H54 (cell line): ENCODE measurements at places on chromosomes 1 and 21.
A peak's percentile ranks its signal among the peaks of the same experiment; 100 is the strongest.

- DNase-seq: no peak
These were observed 35.3 kb downstream of the L1TD1 start for GRCh38 chr1:62229932-62230331.

- DNase-seq: no peak
These were observed 18.1 kb upstream of the EPS8L3 start for GRCh38 chr1:109781806-109782205.

DNA sequence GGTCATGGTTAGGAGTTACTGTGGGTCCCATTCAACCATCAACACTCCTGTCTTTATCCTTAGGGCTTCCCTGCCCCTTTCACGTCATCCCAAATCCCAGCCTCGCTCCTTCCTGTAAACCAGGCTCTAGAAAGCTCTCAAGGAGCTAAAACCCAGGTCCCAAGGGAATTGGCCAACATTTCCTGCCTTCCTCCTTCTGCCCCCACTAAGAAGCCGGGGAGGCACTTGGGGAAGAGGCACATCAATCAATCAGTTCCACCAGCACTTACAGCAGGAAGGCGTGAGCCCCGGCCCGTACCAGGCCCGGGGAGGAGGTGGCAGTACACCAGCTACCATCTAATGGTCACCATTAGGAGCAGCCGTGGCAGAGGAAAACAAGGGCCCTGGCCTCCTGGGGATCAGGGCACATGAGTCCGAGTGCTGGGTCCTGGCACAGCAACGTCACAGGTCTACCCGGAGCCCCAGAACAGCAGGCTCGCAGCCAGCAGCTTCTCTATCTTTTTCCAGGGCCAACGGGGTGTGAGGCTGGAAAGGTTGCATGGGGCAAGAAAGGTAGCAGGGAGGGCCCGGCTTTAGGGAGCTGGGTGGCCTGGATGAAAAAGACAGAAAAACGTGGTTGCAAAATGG lies 108.6 kb downstream of the CASZ1 start:
- no peak for DNase-seq

- no peak for DNase-seq
These were observed 50.7 kb upstream of the TRAPPC10 start for GRCh38 chr21:43961382-43961909.

- no peak for DNase-seq
These were observed 233.0 kb downstream of the RWDD3 start for GRCh38 chr1:95467036-95467435.

DNA sequence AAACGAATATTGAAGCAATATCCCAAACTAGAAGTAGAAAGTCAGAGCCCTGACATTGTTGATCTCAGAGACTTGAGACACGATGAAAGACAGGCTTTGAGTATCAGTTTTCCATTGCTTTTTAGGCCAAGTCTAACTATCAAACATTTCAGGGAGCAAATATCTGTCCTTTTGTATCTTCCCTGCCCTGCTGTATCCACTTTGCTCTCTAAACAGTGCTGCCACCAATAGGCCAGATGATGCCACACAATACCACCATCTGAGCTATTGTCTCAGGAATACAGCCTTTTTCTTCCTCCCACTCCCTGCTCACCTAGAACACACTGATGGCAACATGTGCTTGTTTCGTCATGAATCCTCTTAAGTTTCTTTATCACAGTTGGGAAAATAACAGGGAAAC lies 62.6 kb upstream of the SPAG17 start:
- peak; percentile 4 for DNase-seq

DNA sequence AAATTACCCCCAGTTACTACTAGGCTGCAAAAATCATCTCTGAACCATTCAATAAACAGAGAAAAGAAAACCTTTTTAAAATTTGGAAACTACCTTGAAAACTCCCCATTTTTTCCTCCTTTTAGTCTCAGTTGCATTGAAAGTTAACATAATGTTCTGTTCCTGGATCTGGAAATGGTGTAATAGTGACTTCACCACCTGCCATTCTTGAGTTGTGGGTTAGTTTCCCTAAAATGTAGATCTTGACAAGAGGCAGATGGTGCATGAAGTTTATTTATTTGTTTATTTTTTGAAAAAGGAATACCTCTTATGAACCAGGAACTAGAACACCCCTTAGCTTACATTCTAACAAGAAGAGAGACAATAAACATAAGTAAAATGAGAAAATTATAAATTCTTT lies 72.8 kb downstream of the ATF6 start:
- no peak for DNase-seq

DNA sequence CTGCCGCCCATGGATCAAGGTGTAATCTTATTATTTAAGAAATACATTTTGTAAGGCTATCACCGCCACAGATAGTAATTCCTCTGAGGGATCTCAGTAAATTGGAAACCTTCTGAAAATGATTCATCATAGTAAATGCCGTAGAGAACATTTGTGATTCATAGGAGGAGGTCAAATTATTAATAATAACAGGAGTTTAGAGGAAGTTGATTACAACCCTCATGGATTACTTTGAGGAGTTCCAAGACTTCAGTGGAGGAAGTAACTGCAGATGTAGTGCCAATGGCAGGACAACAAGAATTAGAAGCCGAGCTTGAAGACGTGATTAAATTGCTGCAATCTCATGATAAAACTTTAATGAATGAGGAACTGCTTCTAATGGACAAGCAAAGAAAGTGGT lies 280.1 kb downstream of the PTPRC start:
- no peak for DNase-seq

GRCh38 chr1:173553312-173553711 lies 49.6 kb downstream of the SLC9C2 start:
- DNase-seq: no peak

DNA sequence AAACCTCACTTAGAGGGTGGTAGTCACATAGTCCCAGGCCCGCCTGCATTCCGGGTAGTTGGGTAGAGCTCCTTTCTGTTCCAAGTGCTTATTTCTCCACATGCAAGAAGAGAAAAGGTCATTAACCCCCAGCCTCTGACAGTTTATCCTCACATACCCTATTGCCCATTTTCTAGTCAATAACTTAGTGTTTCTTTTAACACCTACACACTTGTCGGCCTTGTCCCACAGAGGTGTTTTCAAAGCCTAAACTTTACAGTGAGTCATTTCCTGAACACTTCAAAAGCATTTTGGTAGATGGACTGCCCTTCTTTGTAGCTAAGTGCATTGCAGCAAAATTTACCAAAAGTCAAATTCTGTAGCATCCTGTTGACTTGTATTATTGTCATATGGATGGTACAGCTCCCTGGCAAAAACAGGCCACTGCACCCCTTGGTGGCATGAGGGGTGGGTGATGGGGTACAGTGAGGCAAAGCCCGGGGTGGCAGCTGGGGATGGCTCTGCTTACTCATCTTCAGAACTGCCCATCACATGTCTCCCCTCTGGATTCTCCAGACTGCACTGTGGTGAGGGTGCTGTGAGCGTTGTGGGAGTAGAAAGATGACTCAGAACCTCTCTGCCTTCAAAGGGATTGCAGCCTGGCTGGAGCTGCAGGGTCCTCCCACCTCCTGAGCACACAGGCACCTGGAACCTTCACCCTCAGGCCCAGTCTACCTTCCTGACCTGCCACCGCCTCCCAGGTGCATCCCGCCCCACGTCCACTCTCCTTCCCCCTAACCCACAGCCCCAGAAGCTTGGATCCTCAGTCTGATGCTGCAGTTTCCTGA lies 45.8 kb upstream of the DMRTB1 start:
- DNase-seq: peak; percentile 87

DNA sequence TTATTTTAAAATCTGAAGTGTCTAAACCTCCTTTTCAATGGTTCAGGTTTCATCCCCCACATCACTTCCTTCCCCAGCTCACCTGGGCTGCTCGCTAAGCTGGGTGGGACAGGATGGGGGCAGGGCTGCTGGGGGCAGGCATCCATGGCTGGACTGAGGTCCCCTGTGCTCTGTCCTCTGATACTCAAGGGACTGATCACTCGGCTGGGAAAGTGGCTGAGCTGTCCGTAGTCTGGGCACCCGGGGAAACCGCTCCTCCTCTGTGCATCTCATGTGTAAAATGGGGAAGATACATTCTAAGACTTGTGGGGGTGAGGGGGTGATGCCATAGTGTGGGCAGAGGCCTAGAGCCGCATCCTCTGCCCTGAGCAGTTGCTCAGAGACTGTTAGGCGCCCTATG lies 411.2 kb downstream of the MATN1 start:
- no peak for DNase-seq

GRCh38 chr1:162367073-162367472 lies 9.6 kb downstream of the SPATA46 start:
- DNase-seq: no peak
